ENCODE measurements at places on chromosomes 2 and 18.
A peak's percentile ranks its signal among the peaks of the same experiment; 100 is the strongest.

GRCh38 chr2:12555012-12555645 is 161.6 kb upstream of the TRIB2 start:
- peak; percentile 16 for DNase-seq

- DNase-seq: no peak
Measured at GRCh38 chr18:76823587-76824011, 1.2 kb downstream of the ZNF236 start.

- DNase-seq: no peak
Measured at GRCh38 chr2:68171146-68171545, 13.5 kb downstream of the PNO1 start.

- no peak for DNase-seq
Measured at GRCh38 chr2:224359569-224359968, 42.3 kb downstream of the FAM124B start.

- no peak for DNase-seq
Measured at GRCh38 chr2:42510191-42510590, 16.4 kb upstream of the KCNG3 start.

GRCh38 chr2:45836740-45837139 is 185.3 kb downstream of the PRKCE start:
- no peak for DNase-seq

GRCh38 chr2:112848833-112849232 is 12.3 kb upstream of the IL1B start:
- DNase-seq: no peak

DNA sequence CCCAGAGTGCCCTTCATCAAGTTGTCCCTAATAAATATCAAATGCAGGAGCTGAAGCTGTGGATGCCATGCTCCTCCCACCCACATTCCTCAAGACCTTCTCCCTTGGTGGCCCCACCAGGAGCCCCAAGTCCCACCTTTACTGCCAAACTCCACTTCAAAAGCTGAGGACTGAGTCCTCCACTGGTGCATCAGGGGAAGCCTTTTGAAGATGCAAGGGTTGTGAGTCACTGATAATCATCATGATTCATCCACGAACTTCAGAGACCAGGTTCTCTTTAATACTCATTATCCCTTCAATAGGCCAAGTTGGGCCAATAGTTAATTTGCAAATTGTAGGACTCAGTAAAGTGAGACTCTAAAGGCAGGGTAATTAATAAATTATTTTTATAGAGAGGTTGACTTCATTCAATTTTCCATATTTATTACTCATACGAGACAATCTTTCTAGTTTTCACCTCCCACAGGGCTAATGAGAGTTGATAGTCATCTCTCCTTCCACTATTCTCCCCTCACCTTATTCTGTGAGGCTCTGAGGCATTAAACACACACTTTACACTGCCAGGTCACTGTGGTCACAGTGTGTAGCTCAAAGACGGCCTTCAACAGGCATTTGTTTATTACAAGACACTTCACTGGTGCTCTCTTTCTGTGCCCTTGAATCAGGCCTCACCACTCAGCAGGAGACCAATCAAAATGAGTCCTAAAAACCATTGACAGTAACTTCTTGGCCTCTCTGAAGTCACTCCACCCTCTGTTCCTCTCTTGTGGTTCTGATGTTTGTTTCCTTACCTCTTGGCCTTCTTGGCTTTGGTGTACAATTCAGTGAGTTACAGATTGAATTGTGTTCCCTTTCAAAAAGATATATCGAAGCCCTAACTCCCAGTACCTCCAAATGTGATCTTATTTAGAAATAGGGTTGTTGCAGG is 99.9 kb downstream of the TRIB2 start:
- no peak for DNase-seq

GRCh38 chr2:172516299-172516698 is 39.6 kb upstream of the PDK1 start:
- DNase-seq: no peak

- no peak for DNase-seq
Measured at GRCh38 chr18:44841752-44842587, 161.3 kb downstream of the SETBP1 start.

DNA sequence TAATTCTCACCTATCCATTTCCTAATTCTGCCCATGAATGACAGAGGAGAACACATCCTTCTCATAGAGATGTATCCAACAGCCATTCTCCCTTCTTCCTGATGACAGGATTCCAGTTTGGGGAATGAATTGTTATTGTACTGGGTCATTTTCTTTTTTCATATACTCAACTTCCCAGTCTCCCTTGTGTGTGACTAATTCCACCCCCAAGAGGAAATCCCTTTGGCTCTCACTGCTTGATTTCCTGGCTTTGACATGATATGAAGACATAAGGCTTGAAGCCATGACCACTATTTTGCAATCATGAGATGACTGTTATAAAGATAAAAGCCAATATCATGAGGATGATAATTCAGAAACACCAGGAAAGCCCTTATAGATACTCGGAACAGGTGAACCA is 384.7 kb upstream of the ACVR2A start:
- no peak for DNase-seq

DNA sequence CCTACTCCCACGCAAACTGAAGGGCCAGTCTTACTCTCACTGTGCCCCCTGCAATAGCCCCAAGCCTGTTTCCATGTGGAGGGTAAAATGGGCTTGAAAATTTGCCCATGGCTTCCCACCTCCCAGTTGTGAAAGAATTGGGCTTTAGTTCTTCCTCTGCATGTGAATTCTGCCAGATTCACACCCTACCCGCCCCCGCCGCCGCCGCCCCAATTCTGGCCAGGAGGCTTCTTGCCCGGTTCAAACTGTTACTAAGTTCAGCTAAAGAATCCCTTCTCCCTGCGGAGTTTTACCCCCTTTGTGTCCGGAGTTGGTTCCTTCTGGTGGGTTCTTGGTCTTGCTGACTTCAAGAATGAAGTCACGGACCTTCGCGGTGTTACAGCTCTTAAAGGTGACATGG is 25.5 kb upstream of the SAP130 start:
- DNase-seq: no peak

- no peak for DNase-seq
Measured at GRCh38 chr2:167890739-167891138, 356.7 kb downstream of the STK39 start.

DNA sequence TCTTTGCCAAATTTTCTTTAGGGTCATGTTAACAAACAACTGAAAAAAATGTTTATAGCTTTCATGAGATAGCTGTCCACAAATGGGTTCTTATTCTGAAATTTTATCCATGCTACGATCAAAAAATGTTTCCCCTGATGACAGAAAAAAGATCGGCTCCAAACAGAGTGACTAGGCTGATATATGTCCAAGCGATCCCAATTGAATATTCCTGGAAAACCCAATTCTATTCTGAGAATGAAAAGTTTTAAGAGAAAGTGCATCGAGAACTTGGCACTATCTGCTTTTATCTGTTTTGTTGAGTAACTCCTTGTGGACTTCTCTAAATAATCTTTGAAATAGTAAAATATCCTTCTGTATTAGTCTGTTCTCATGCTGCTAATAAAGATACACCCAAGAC is 19.1 kb downstream of the KCNE4 start:
- no peak for DNase-seq

DNA sequence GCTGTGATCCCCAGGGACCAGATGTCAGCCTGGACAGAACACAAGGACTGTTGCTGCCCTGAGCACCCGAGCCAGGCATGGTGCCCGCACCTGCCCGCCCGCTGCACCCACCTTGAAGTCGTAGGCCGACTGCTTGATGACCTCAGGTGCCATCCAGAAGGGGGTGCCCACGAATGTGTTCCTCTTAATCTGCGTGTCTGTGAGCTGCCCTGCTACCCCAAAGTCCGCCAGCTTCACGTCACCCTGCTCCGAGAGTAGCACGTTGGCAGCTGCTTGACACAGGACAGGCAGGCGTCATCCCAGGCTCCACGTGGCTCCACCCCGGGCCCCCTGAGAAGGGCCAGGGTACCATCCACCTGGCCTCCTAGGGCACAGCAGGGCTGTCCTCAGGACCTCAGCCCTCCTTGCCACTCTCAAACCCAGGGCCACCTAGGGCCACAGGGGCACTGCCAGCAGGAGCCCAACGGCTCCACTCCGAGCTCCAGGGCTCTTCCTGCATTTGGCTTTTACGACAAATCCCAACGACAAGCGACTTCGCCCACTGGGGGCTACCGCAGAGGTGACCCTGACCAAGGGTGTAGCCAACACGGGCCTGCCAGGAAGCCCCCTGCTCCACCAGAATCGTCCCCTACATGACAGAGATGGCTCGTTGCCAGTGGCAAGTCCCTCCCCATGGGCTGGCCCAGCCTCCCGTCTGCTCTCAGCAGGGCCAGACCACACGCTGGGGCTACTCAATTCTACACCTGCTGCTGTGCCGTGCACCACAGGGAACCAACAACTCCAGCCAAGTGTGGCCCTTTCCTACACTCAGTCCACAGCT is 9.0 kb downstream of the STK25 start:
- DNase-seq: no peak

DNA sequence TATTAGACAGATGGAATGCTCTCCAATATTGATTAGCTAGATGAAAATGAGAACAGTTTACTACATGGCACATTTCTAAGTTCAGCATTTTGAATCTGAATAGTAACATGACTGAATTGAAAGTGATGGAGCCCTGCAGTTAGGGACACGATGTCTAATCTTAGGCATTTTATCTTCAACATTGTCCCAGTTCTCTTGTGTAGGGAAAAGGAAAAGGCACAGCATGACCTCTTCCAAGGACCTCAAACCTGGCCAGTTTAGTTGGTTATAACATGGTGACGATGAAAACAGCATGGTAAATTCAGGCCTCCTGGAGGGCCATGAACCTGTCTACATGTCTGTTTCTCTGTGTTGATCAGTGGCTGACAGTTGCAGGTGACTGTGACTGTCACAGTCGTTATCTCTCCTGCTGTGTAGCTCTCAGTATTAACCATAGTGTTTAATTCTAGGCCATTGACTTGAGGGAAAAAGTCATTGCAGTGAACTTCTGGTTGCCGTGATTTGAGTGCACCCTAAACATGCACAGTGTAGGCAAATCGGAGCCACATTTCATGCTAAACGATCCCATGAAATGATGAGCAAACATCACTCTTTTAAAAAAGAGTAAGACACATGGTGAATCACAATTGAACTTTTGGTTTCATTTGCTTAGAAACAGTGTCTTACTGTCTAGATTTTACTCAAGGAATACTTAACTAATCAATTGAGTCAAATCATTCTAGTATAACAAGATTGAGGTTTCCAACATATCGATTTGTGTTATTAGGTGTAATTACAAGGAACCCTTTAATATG is 129.7 kb downstream of the PHLPP1 start:
- DNase-seq: peak; percentile 6

GRCh38 chr18:55479656-55480420 is 108.2 kb downstream of the TCF4 start:
- no peak for DNase-seq

GRCh38 chr2:216012133-216012829 is 1.1 kb downstream of the MREG start:
- no peak for DNase-seq

GRCh38 chr2:37829202-37829601 is 95.9 kb upstream of the RMDN2 start:
- DNase-seq: no peak

DNA sequence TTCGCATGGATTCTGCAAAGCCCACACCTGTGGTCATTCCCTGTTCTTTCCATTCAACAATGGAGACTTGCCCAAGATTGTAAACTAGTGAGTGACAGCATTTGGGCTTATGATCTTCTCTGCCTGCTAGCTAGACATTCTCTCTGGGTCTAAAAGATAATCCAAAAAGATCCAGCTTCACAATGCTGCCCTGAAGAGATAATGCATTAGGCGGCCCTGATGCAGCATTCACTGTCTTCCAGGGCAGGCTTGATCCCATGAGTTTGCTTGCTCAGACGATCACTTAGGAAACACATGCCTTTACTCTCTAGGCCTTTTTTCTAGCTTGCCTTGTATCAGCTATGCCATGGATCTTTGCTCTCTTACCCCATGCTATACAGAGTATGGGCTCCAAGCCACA is 196.1 kb downstream of the SETBP1 start:
- no peak for DNase-seq

DNA sequence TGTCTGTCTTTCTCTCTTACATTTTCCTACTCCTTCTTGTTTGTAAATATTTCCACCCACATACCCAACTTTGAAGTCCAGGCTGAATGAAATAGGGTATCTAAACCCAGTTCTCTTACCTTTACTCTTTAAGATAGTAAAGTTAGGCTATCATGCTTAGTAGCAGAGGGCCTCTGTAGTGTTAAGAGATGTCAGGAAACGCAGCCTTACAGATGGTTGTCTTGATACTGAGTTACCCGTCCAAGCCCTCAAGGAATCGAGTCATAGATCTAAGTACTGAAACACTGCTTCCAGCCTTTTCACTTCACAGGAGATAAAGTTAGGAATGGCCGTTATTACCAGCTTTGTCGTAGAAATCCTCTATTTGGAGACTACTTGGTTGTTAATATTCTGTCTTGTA is 24.3 kb downstream of the MRPS9 start:
- DNase-seq: no peak

Data from stimulated activated CD4-positive, alpha-beta T cell treated with anti-CD3 and anti-CD28 coated beads, Interleukin-4, amount 100 ng/mL, for 4 hours (primary cell).